ENCODE measurements at places on chromosomes 4 and X.

GRCh38 chr4:168486912-168487281 is 6.6 kb upstream of the DDX60L start:
- peak; percentile 83 for DNase-seq

- DNase-seq = peak; percentile 42
Measured at GRCh38 chrX:83759872-83760271, 101.1 kb upstream of the CYLC1 start.

DNA sequence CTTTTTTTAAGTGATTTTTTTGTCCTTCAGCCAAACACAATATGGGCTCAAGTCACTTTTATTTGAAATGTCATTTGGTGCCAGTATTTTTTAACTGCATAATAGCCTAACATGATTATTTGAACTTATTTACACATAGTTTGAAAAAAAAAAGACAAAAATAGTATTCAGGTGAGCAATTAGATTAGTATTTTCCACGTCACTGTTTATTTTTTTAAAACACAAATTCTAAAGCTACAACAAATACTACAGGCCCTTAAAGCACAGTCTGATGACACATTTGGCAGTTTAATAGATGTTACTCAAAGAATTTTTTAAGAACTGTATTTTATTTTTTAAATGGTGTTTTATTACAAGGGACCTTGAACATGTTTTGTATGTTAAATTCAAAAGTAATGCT is 62.1 kb downstream of the EDNRA start:
- no peak for DNase-seq

DNA sequence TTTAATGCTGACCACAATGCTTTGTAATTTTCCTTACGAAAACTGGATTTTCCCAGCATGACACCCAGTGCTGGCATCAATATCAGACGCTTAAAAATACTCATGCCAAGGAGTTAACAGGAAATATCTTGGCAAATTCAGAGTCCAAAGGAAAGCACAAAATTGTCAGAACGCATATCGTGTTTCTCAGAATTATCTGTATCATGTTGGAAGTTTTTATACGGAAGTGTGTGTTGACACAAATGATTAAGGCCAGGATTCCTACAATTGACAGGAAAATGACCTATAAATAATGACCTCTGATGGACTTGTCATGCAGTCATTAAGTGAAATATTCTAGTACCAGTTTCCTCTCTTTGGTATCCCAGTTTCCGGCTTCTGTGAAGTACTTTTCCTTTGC is 132.1 kb upstream of the TLL1 start:
- no peak for DNase-seq

GRCh38 chr4:146212781-146213180 is 1.6 kb upstream of the REELD1 start:
- DNase-seq = no peak

DNA sequence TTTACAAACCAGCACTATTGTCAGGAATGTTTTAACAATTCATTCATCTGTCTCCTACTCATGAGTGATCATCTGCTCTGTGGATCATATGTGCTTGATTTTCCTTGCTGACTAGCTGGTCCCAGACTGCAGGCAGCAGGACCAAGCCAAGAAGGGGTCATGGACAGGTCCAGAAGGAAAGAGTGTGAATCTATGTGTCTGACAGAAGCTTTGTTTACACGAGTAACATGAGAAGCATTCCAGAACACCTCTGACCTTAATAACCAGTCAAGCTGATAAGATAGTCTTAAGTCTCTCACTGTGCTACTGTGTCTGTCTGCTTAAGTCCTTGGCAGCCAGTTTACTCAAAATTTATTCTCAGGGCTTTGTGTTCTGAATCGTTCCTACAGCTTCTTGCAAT is 39.0 kb downstream of the GUCY1A1 start:
- DNase-seq = peak; percentile 45

- DNase-seq = peak; percentile 79
Measured at GRCh38 chrX:140918398-140919038, 83.9 kb upstream of the SPANXB1 start.

DNA sequence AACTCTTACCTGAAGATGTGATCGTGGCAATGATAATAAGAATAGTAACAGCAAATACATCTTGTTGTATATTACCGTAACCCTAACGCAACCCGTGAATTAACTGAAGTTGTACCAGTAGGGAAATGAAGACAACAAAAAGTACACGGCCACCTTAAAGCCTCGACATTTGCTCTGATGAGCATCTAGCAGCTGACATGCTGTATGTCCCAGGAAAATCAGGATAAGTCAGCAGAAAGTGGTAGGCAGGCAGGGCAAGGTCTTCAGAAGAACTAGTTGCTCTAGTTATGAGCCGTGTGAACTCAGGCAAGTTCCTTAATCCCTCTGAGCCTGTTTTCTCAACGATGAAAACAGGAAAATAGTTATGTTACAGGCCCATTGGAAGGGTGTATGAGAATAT is 7.7 kb upstream of the ASB5 start:
- DNase-seq = no peak

GRCh38 chr4:184400375-184400870 is 73.9 kb downstream of the IRF2 start:
- no peak for DNase-seq

DNA sequence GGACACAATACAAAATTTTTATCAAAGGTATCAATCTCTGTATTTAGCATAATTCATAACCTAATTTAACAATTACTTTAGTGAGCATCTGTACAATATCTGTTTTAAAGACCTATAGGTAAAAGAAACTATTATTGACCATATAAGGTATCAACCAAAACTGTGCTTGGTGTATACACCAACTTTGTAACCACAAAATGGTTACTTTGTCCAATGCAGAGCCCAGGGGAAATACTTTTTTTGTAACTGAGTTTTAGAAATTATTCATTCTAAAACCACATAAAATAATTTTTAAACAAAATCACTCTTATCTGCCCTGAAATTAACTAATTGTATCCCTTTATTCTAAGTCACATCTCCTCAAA is 5.0 kb downstream of the CXXC4 start:
- no peak for DNase-seq
